ENCODE measurements at places on chromosomes 4 and X.
A peak's percentile ranks its signal among the peaks of the same experiment; 100 is the strongest.

GRCh38 chrX:22999696-23000223 lies at the start of gene DDX53:
Gene DDX53 (plus strand): TSS chrX:22999960. CDS start chrX:23000058, 98 bp downstream.
- no peak for DNase-seq

DNA sequence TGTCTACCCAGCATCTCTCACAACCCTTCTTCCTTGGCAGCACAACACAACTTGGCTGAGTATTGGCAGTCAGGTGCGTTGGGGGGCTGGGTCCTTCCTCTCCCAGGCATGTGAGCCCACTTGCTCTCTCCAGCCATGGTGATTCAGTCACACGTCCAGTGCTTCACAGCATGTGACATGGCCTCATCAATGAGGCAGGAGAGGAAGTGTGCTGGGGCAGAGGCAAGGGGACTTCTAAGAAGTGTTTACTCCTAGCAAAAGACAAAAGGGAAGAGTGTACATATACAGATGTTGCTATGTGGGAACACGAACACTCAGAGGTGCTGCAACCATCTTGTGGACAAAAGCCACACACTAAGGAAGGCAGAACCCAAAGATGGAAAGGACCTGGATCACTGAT lies 380.8 kb downstream of the FBXW7 start:
- no peak for DNase-seq

- no peak for DNase-seq
These were observed 80.5 kb downstream of the BLTP1 start for GRCh38 chr4:122232633-122233032.

DNA sequence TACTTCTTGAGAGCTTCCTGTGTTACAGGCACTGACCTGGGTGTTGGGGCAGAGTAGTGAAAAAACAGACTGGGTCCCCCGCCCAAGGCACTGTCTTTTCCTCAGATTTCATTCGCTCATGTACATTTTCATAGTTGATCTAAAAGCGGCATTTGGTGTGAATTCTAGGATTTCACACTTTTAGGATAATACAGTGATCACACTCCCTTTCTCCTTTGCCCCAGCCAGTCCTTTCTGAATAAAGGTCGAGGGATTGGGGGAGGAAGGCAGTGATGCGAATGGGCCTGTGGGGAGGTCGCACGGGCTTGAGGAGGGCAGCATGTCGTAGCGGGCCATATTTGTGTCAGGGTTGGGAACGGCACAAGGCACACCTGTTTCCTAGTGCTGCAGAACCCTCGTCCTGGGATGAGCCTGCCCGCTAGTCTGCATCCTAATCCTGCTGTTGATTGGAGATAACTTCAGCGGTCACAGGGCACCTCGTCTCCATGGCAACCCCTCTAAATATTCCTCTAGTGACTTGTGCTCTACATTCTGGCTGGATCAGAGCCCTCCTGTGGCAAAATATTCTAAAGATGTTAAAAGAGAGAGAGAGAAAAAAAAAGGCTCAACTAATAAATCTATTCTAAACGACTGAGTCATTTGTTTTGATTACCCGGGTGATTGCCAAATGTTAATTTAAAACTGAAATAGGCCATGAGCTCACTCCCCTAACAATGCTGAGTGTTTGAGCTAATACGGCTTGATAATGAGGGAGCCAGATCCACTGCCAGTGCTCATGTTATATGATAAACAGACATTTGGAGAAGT lies 21.8 kb downstream of the FHL1 start:
- no peak for DNase-seq

GRCh38 chr4:118265312-118266144 lies 87.3 kb downstream of the PRSS12 start:
- no peak for DNase-seq

GRCh38 chr4:166896254-166896653 lies 338.0 kb downstream of the SPOCK3 start:
- DNase-seq = no peak

DNA sequence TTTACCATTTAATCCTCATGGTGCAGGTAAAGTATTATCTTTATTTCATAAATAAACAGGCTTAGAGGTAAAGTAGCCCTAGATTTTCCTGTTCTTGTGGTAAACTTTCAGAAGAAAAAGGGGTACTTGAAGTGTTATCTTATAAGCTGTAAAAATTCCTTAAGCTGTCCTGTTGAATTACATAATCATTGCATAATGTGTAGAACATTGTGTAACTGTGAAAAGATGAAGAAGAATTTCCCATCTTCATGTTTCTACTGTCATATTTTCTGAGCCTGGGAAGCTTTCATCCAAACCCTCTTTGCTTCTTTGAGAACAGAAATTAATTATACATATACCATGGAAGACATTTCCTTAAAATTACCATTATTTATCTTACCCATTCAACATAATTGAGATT lies 90.5 kb downstream of the ELOVL6 start:
- no peak for DNase-seq

DNA sequence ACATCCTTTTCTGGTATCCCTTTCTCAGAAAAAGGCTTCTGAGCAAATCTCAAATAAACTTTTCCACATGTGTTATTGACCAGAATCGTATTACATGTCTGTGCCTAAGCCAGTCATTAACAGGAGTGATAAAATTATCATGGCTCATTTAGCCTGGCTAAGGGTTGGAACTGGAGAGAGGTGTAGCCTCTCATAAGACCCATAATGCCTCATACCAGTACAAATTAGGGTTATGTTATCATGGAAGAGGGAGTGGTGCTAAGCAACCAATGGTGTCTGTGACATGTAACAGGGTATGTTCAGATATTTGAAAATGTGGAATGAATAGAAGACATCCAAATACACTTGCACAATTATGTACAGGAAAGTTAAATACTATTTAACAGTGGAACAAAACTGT lies 99.6 kb upstream of the CCDC160 start:
- no peak for DNase-seq

DNA sequence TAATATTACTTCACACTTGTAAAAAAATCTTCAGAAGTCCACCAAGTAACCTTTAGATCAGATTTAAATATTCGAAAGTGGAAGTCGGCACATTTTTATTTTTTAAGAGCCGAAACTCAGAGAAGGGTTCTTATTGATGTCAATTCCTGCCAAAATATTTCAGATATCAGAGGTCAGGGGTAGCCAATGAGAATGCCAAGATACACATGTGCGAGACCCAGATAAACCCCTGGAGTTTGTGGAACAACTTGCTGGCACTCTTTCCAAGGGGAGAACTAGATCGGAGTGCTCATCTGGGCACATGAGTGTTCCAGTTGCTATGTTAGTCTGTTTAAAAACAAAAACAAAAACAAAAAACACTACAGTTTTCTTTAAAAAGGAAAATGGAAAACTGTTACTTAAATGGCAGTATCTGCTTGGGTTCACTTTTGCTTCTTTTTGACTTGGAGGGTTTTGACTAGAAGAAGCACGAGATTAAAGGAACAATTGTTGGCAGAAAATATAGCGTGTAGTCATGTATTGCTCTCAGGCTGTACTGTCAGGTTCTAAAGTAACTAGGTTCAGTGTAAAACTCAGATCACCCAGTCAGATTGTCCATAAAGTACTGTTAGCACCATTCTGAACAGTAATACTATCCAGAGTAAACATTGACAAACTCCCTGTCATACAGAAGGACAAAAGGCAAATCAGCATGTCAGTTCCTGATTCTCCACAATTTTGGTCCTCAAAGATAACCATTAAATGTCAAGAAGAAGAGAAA lies 188.0 kb upstream of the PACRGL start:
- DNase-seq = no peak

DNA sequence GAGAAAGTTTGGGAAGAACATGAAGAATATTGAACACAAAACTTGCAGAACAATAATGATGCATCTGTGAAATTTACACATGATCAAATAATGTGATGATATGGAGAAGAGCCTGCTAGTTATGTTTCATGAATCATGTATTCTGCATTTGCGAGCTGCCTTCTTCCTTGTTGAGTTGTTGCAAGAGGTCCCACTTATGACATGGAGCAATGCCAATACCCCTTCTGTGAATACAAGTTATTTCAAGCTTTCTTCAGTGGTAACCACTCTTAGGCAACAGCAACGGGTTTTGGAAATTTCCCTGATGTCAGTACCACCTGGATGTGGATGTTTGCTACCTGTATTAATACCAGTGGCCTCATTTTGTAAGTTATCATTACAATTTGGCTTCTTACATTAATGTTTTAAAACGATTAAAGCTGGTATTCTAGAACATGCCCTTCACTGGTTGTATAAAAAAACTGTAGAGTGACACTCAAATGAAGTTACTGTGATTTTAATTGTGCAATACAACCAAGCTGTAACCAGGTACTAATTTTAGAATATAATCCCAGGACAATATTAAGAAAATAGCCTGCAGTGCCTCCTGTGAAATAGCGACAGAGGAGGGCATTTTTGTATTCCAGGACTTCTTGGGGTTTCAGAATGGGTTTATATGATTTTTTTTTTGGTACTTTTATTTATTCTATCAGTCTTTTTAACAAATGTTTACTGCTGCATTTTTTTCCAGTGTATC lies 25.3 kb downstream of the IQCM start:
- peak; percentile 20 for DNase-seq

- DNase-seq = no peak
These were observed 47.8 kb downstream of the CRLF2 start for GRCh38 chrX:1164322-1165288.

GRCh38 chr4:139441029-139441428 lies 12.9 kb upstream of the RAB33B start:
- DNase-seq = no peak

- DNase-seq = no peak
These were observed 11.0 kb downstream of the BMX start for GRCh38 chrX:15511563-15511962.

DNA sequence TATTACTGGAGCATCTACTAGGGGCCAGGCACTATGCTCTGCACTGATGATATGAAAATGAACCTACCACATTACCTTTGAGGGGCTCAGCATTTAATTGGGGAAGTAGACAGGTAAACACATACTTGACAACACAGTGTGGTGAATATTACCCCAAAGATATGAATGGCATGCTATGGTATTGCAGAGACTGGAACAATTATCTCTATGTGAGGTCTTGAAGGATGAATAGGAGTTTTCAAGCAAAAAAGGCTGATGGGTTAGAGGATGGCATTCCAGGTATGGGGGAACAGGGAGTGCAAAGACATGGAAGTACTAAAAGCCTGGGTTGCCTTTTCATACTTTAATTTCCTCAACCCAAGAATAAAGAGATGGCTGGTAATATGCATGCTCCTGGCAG lies 59.1 kb upstream of the CAPN6 start:
- no peak for DNase-seq

DNA sequence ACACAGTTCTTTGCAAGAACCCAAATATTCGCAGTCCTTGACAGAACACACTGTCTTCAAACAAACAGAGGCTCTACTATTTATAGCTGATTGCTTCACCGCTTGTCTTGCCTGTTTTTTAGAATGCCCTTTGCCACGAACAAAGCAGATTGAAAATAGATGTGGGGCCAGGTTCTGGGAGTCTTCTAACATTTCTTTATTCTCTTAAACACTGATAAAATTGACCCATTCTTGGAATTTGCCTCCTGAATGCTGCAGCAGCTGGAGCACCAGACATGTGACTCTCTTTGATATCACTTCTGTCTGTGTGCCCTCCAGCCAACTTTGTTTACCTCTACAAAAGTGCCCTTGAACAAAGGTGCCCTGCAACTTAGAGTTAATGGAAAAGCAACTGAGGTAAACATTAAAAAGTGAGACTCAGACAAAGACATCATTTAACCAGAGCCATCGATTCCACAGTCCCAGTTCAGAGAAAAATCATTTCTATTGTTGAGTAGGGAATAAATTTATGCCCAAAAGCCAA lies 64.2 kb upstream of the SPP1 start:
- DNase-seq = no peak

DNA sequence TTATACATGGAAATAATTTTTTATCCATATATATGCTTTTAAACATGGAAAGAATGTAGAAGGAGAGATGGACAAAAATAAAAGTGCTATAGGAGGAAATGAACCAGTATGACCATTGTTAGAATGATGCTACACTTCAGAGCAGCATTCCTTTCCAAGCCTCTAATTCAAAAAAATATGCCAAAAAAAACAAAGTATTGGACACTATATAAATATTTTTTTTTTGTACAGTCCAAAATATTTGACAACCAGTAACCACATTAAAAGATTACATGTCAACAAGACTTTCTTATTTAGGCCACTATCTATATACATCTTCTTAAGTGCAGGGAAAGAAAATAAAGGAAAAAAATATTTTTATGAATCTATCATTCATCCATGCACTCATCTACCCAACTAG lies 198.6 kb downstream of the LRBA start:
- no peak for DNase-seq

DNA sequence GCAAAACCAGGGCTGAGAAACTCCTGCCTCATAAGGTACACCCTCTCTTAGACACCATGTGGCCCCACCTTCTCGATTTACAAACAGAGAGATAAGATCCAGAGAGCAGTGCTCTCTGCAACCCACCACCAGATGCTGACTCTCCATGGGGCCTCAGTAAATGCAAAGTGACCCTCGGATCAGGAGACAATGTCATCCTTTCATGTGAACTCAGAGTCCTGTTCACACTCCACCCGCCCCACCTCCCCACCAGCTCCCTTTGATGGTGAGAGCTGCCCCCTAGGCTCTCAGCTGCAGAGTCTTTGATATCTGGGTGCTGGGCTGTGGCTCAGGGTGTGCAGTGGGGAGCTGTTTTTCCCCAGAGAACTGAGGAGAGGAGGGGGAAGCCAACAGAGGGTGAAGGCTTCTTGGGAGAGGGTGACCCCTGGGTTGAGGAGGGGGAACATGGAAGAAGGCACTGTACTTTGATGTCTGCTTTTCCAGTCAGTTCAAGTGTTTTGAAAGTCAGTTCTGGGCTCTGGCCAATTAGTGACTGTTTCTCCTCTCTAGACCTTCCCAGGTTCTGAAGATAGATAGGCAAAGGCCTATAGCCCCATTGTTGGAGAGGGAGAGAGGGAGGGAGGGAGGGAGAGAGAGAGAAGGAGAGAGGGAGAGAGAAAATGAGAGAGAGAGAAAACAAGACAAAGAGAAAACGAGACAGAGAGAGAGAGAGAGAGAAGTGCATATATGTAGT lies 88.2 kb downstream of the SCD5 start:
- no peak for DNase-seq

- DNase-seq = no peak
These were observed 145.1 kb upstream of the IL1RAPL2 start for GRCh38 chrX:104420907-104421306.

DNA sequence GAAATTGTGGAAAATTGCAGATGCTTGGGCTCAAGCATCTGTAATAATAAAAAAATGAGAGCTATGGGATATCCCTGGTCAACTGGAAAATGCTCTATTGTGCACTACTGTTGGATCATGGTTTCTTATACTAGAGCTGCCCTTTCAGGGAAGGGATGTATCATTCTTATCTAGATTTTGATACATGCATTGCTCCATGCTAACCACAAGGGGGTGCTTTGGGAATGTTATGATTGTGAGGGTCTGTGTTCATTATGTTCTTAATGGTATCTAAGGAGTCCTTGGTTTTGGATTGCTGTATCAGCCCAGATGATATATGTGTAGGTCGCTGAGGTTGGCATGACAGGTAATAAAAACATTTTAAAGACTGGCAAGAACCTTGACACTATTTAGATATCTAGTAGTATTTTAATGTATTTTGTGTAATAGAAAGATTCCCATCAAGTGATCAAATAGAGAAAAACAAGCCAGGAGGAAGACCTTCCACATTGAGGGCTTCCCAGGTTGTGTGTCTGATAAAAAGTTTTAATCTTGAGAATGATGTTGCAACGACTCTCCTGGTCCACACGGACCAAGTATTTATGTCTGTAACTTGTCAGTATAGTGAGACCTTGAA lies 49.2 kb upstream of the TLR2 start:
- DNase-seq = no peak
